Activated T-cell treated with anti-CD3 and anti-CD28 coated beads, Interleukin-2, amount 50 U/mL, for 72 hours (primary cell): ENCODE measurements at places on chromosomes 6 and 20. TPM values are rescaled to one million over a fixed set of nuclear protein-coding genes. Genes with fewer than 3 reads are reported as not detected.

Gene OR2W1
- not detected for total RNA-seq

Gene UQCC2
- total RNA-seq: 50.6 TPM

Gene ZNF512B
- 20.0 TPM for total RNA-seq

Gene PHACTR3
- not detected for total RNA-seq

Gene MUC21
- total RNA-seq: not detected

Gene LY6G6D
- total RNA-seq: not detected

Gene HAO1
- not detected for total RNA-seq

Gene CCDC170
- total RNA-seq: not detected

Gene PLCB4
- total RNA-seq: not detected

Gene NOTCH4
- 0.79 TPM for total RNA-seq

Gene EDN1
- total RNA-seq: 0.28 TPM

Gene ABHD16B
- total RNA-seq: not detected

Gene SIRPA
- 0.22 TPM for total RNA-seq

Gene IYD
- total RNA-seq: not detected

Gene PAX1
- total RNA-seq: not detected

Gene MCM8
- total RNA-seq: 39.2 TPM

Gene NT5E
- 6.2 TPM for total RNA-seq

Gene KCNB1
- total RNA-seq: not detected

Gene DHX16
- 39.2 TPM for total RNA-seq

Gene MTCH1
- 116 TPM for total RNA-seq

Gene BNIP5
- not detected for total RNA-seq

Gene NFKBIL1
- 28.0 TPM for total RNA-seq

Gene OR2H2
- not detected for total RNA-seq

Gene CAP2
- not detected for total RNA-seq

Gene NRN1
- total RNA-seq: 2.5 TPM
